ENCODE measurements at places on chromosomes 16 and 17. TPM values are rescaled to one million over a fixed set of nuclear protein-coding genes. Genes with fewer than 3 reads are reported as not detected.

FN3KRP gene
- 33.6 TPM for total RNA-seq

MMP2 gene
- 446 TPM for total RNA-seq

TMIGD1 gene
- total RNA-seq = not detected

ZKSCAN2 gene
- total RNA-seq = 4.6 TPM

HSD11B2 gene
- total RNA-seq = not detected

- no peaks in the 10 kb centered on the region for H3K27me3 ChIP-seq
- H3K27ac ChIP-seq = no peak overlapping the region
- H3K36me3 ChIP-seq = no peaks in the 10 kb centered on the region
Observed at GRCh38 chr17:52524096-52524637, 365.7 kb upstream of the CA10 start.

DNA sequence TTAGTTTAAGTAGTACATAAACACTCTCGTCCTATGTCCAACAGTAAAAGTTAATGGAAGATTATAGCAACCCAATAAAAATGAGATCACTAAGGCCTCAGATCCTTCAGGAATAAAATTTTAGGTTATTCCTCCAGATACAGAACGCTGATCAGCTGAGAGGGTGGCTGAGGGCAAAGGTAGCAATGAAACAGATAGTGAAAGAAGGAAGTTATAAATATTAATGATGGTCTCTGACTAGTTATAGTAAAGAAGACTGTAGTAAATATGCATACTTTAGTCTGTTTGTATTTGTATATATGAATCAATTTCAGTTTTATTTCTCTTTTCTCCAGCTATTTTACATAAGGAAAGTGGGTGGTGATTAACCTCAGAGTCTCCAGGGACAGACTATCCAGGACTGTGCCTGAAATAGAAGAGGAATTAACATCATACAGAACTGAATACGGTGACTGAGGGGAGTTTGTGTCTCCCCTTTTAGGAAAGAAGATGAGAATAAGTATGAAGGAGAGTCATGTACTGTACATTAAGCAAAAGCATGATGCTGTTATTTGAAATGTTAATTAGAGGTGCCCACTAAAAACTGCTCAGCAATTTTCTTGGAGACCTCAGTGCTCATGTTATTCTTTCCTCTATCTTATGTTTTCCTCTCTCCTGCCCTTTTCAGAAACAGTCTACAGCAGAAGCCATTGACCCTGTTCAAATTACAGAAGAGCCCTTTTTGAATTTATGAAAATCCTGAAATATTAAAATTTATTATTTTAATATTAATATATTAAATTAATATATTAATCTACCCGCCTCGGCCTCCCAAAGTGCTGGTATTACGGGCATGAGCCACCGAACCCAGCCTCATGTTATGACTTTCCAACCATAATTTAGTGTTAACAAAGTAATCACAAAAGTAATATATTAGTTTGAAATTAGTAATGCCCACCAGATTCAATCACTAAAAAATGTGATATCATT is 36.5 kb upstream of the DHRS7B start:
- no peak overlapping the region for H3K27ac ChIP-seq
- no peaks in the 10 kb centered on the region for H3K36me3 ChIP-seq
- H3K4me3 ChIP-seq = no peak overlapping the region
- H3K27me3 ChIP-seq = peaks cover 12% of the 10 kb centered on the region
- DNase-seq = no peak
- H3K4me1 ChIP-seq = peaks cover 14% of the 10 kb centered on the region

DNA sequence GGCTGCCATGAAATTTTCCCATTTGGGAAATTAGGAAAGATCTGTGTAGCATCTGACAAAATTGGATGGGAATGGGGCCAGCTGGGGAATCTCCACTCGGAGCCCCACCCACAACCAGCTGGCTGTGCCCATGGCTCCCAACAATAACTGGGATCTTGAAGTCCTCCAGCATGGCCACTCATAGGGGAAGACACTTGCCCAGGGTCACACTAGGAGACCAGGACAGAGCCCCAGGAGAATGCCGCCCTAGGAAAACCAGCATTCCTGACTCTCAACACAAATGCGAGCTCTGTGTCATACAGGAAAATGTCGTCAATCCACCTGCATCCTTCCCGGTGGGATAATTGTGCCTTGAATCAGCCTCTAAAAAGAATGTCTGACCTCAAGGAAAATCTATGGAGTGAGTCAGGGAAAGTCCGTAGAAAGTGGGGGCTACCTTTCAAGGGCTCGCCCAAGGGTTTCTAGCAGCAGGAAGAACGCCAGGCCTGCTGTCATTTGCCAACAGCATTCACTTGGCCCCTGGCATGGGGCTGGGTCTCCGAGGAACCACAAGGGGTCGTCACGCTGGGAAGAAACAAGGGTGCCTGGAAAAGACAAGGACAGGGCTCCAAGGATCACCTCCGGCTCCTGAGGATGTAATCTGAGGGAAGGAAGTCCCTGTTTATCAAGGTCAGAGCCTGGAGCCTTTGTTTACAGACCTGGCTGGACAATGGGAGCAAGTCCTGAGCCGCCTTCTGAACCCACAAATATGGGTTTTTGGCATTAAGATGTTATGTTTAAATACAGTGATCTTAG is 15.9 kb downstream of the CDH5 start:
- peaks cover 10% of the 10 kb centered on the region for H3K27me3 ChIP-seq
- H3K27ac ChIP-seq = peak overlapping the region; percentile 84
- H3K4me3 ChIP-seq = peak overlapping the region; percentile 57
- H3K4me1 ChIP-seq = peaks cover 28% of the 10 kb centered on the region
- DNase-seq = peak; percentile 80
- H3K36me3 ChIP-seq = peaks cover 5% of the 10 kb centered on the region

DNA sequence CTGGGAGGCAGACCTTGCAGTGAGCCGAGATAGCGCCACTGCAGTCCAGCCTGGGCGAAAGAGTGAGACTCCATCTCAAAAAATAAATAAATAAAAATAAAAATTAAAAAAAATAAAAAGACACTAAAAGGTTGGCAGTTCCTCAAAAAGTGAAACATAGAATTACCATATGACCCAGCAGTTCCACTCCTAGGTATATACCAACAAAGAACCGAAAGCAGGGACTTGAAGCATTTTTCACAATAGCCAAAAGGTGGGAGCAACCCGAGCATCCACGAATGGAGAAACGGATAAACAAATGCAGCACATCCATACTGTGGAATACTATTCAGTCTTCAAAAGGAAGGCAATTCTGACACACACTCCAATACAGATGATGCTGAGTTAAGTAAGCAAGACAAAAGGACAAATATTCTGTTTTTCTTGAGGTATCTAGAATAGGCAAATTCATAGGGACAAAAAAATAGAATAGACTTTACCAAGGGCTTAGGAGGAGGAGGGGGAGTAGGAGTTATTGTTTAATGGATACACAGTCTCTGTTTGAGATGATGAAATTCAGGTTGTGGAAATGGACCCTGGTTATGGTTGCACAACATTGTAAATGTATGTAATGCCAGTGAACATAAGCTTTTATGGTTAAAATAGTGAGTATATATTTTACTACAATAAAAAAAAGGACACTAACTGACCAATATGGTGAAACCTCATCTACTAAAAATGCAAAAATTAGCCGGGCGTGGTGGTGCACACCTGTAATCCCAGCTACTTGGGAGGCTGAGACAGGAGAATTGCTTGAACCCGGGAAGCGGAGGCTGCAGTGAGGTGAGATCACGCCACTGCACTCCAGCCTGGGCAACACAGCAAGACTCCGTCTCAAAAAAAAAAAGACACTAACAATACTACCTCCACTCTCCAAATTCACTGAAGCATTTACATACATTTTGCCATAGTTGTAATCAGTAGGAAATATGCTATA is 27.0 kb upstream of the SLC35B1 start:
- H3K36me3 ChIP-seq = no peaks in the 10 kb centered on the region
- peaks cover 6% of the 10 kb centered on the region for H3K4me1 ChIP-seq
- H3K27me3 ChIP-seq = peaks cover 23% of the 10 kb centered on the region
- no peak overlapping the region for H3K27ac ChIP-seq
- DNase-seq = no peak

DNA sequence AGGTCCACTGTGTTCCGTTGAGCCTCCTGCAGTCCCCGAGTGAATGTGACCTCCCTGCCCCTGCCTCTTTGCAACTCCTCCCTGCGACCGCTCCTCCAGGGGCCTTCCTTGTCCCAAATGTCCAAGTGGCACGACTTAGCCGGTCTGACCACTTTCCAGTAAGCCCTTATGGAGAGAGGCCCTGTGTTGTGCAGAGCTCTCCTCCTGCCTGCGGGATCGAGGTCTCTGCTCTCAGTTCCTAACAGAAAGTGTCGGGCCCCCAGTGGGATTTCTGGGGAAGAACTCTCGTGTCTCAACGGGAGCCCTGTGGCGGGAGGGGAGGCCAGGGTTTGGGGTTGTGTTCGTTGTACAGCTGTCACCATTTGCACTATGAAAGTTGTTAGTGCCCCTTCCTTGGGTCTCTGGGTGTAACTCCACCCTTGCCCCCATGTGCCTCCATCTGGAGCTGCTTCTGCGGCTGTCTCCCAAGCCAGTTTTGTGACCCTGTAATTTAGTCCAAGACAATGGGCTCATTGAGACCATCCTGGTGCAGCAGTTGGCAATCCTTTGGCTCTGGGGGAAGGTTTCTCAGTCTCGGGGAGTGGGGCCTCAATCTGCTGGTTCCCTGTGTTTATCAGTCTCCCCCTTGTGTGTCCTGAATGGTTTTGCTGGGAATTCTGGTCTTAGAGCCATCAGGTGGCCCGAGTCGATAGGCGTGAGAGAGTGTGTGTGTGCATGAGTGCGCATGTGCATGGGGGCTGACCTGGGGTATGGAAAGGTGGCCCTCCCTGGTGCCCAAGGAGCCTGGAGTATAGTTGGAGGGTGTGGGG is 234.5 kb downstream of the SEC14L1 start:
- no peak for DNase-seq
- peak overlapping the region; percentile 86 for H3K27ac ChIP-seq
- peaks cover 4% of the 10 kb centered on the region for H3K36me3 ChIP-seq
- peaks cover 11% of the 10 kb centered on the region for H3K27me3 ChIP-seq
- H3K4me3 ChIP-seq = peak overlapping the region; percentile 97

GRCh38 chr17:80790021-80790765 is 201.4 kb upstream of the CHMP6 start:
- peaks cover 61% of the 10 kb centered on the region for H3K4me1 ChIP-seq
- no peak for DNase-seq
- peak overlapping the region; percentile 93 for H3K27ac ChIP-seq
- peaks cover 53% of the 10 kb centered on the region for H3K36me3 ChIP-seq
- no peaks in the 10 kb centered on the region for H3K27me3 ChIP-seq

- no peak overlapping the region for H3K4me3 ChIP-seq
- DNase-seq = no peak
Observed at GRCh38 chr17:57913575-57914272, 41.5 kb downstream of the CUEDC1 start.

- peaks cover 17% of the 10 kb centered on the region for H3K27me3 ChIP-seq
- H3K4me1 ChIP-seq = peaks cover 29% of the 10 kb centered on the region
- H3K27ac ChIP-seq = peak overlapping the region; percentile 1
- no peak overlapping the region for H3K4me3 ChIP-seq
- peak; percentile 63 for DNase-seq
- no peaks in the 10 kb centered on the region for H3K36me3 ChIP-seq
Observed at GRCh38 chr16:67296420-67296819, 17.1 kb downstream of the PLEKHG4 start.

- no peak overlapping the region for H3K27ac ChIP-seq
- peaks cover 59% of the 10 kb centered on the region for H3K4me1 ChIP-seq
- H3K4me3 ChIP-seq = no peak overlapping the region
- peaks cover 13% of the 10 kb centered on the region for H3K36me3 ChIP-seq
- no peaks in the 10 kb centered on the region for H3K27me3 ChIP-seq
Observed at GRCh38 chr16:88310796-88311605, 71.8 kb upstream of the ZNF469 start.

GRCh38 chr17:76266244-76266938 is 1.2 kb downstream of the UBALD2 start:
- H3K27me3 ChIP-seq = no peaks in the 10 kb centered on the region
- 0 out of 2 replicates have a peak, but pooled peaks cover 4% of the 10 kb centered on the region for H3K36me3 ChIP-seq
- DNase-seq = no peak
- H3K27ac ChIP-seq = peak overlapping the region; percentile 88

- no peaks in the 10 kb centered on the region for H3K36me3 ChIP-seq
- no peak for DNase-seq
- H3K27ac ChIP-seq = no peak overlapping the region
- peaks cover 11% of the 10 kb centered on the region for H3K27me3 ChIP-seq
- H3K4me1 ChIP-seq = peaks cover 14% of the 10 kb centered on the region
Observed at GRCh38 chr17:73118139-73118538, 25.7 kb upstream of the SLC39A11 start.

DNA sequence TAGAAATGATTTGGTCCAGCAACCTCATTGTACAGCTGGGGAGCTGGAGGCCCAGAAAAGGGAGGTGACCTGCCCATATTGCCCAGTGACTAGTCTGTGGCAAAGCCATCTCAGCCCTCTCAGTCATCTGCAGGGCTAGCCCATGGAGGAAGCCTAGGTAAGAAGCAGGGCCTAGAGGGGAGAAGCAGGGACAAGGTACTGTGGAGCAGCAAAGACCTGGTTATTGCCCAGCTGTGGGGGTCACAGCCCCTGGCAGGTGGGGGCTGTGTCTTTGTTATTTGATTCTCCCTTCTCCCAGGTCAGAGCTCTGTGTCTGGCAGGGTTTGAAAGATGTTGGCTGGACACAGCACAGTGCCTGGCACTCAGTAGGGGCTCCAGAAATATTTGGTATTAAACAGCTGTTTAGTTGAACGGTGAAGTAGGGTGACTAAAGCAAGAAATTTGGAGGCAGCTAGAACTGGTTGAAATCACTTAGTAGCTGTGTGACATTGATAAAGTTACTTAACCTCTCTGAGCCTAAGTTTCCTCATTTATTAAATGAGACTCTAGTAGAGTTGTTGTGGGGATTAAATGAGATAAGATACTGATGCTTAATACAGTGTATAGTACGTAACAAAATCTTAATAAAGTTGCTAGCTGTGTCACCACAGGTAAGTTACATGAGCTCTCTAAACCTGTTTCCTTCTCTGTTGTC is 17.3 kb downstream of the CCR7 start:
- peak overlapping the region; percentile 100 for H3K27ac ChIP-seq
- no peaks in the 10 kb centered on the region for H3K36me3 ChIP-seq
- peaks cover 61% of the 10 kb centered on the region for H3K4me1 ChIP-seq
- H3K27me3 ChIP-seq = peaks cover 4% of the 10 kb centered on the region

DNA sequence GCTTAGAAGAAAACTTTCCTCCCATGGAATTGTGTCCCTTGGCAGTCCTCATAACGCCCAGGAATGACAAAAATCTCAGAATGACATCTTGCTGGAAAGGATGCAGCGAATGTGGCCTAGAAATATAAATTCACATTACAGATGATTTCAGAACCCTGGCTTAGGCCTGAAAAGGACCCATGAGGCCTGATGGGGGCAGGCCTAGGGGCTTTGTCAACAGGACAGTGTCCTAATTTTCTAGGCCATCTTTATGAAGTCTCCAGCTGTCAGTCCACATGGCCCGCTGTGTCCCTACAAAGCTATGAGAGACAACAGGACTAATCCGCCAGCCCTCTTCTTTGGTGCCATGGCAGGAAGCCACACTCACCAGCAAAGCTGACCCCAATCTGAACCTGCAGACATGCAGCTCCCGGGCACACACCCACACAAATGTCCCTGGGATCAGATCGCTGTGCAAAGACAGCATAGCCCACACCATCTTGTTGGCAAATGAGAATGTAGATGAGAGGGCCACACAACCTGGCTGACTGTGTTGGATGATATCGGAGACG is 40.4 kb upstream of the DNAH17 start:
- peaks cover 15% of the 10 kb centered on the region for H3K27me3 ChIP-seq
- H3K4me1 ChIP-seq = no peaks in the 10 kb centered on the region
- no peak overlapping the region for H3K4me3 ChIP-seq
- H3K36me3 ChIP-seq = peaks cover 8% of the 10 kb centered on the region
